ENCODE measurements at places on chromosomes 1 and 21.

- no peak for DNase-seq
Measured at GRCh38 chr1:5640845-5641244, 351.4 kb downstream of the NPHP4 start.

GRCh38 chr1:100893718-100894117, 924 bp downstream of the EXTL2 start:
- DNase-seq, result no peak

DNA sequence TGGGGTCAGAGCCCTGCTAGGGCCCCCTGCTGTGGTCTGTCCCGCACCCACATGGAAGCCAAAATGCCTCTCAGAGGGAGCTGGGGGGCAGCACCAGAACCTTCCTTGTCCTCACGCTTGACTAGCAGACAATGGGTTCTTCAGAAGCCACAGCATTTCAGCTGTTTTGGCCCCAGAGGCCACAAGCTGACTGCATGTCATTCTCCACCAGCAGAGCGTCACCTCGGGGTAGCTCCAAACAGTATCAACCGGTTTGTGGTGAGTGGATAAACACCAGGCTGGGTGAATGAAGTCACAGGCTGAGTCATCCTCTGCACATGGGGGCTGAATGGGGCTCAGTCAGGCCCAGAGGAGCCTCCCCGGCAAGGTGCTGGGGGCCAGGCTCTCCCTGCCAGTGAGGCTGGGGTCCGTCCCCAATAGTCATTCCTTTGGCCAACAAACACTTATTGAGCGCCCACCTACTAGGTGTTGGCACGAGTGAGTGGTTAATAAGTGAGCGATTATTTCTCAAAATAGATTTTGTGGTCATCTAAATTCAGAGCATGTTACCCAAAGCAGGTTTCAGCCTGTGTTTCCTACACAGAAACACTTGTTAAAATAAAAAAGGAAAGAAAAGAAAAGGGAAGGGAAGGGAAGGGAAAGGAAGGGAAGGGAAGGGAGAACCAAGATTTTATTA, 9.1 kb downstream of the OLIG1 start:
- peak; percentile 29 for DNase-seq

DNA sequence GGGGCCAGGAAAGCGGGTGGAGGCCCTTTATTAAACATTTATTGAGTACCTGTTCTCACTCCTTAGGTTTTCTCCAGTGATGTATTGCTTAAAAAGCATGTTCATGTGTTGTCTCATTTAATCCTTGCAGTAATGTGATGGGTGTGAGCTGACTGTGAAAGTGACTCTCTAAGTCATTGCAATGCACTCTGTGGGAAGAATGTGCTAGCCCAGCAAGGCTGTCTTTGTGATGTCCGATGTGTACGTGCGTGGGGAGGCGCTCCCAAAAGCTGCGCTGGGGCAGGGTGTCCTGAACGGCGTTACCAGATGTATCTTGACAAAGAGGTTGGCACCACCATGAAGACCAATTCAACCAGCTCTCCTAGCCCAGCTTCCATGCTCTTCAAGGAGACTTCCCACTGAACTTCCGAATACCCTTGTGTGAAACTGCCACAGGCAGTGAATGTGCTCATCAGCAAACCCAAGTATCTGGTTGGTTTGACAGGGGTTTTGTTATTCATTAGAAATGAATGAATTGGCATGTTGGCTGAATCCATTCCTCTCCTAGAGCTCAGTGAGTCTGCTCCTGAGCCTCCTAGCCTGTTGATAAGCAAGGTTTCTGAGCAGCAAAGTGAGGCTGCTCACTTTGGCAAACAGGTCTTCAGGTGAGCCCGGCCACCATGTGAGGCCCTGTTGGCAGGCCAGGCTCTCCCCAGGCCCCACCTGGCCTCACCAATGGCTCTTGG, 28.0 kb downstream of the NUAK2 start:
- DNase-seq, result no peak

GRCh38 chr1:77759071-77760028, at the start of gene USP33:
Gene USP33 (minus strand): TSS chr1:77759852. CDS start chr1:77741697, 18,155 bp downstream.
- DNase-seq, result peak; percentile 90

GRCh38 chr1:58064166-58064565, 482.4 kb downstream of the OMA1 start:
- DNase-seq, result no peak

DNA sequence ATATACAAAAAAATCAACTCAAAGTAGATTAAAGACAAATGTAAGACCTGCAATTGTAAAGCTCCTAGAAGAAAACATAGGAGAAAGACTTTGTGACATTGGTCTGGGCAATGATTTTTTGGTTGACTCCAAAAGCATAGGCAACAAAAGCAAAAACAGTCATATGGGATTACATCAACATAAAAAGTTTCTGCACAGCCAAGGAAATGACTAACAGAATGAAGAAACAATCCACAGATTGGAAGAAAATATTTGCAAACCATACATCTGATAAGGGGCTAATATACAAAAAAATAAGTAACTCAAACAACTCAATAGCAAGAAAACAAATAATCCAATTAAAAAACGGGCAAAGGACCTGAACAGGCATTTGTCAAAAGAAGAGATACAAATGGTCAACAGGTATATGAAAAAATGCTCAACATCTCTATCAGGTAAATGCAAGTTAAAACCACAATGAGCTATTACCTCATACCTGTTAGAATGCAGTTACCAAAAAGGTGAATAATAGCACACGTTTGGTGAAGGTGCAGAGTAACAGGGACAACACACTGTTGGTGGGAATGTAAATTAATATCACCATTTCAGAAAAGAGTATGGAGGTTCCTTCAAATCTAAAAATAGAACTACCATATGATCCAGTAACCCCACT, 173.7 kb upstream of the COA6 start:
- no peak for DNase-seq

DNA sequence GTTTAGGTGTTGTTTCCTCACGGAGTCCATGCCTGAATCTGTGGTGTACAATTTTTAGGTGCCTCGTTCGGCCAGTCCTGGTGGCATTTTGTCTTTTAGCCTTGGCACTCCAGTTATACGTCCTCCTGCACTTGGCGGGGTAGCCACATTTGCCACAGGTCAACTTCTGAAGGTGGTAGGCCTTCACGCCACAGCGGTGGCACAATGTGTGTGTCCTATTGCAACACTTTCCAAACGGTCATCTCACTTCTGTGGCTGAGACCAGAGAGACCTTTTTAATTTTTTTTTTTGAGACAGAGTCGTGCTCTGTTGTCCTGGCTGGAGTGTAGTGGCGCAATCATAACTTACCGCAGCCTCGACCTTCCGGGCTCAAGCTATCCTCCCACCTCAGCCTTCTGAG, 49.1 kb downstream of the CAMTA1 start:
- DNase-seq, result no peak

GRCh38 chr1:204087893-204088528, 15.1 kb downstream of the SOX13 start:
- no peak for DNase-seq

GRCh38 chr1:17735348-17735747, 19.8 kb upstream of the ACTL8 start:
- no peak for DNase-seq

- no peak for DNase-seq
Measured at GRCh38 chr1:228803421-228803820, 68.1 kb downstream of the RHOU start.

DNA sequence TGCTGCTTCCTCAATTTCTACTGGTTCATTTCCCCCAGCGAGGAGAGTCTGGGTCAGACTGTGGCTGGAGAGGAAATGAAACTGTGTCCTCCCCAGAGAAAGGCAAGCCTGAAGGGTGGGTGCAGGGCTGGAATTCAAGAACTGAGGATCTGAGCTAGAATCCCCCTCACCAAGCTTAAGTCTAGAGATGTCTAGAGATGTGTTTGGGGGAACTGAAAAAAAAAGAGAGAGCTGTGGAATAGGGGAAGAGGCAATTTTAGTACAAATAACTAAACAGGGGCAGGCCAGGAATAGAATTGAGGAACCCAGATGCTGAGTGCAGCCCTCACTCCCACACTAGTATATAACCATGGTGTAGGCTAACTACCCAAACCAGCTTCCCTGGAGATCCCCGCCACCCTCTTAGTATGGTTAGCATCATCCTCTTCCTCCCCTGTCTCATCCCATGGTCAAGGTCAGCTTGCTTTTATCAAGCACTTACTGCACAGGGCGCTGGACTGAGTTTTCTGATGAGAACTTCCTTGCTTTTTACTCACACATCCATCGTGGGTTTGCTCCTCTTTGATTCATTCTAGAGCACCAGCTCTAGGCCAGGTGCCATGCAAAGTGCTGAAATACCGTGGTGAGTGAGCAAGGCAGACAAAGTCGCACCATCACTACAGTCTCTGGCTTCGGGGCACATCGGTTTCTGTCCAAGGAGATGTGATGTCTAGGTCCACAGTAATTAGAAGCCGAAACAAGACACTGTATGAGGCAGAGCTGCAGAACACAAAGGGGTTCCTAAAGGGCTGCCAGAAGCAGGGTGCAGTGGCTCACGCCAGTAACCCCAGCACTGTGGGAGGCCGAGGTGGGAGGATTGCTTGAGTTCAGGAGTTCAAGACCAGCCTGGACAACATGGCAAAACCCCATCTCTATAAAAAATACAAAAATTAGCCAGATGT, 112.9 kb upstream of the IPO9 start:
- DNase-seq, result no peak

DNA sequence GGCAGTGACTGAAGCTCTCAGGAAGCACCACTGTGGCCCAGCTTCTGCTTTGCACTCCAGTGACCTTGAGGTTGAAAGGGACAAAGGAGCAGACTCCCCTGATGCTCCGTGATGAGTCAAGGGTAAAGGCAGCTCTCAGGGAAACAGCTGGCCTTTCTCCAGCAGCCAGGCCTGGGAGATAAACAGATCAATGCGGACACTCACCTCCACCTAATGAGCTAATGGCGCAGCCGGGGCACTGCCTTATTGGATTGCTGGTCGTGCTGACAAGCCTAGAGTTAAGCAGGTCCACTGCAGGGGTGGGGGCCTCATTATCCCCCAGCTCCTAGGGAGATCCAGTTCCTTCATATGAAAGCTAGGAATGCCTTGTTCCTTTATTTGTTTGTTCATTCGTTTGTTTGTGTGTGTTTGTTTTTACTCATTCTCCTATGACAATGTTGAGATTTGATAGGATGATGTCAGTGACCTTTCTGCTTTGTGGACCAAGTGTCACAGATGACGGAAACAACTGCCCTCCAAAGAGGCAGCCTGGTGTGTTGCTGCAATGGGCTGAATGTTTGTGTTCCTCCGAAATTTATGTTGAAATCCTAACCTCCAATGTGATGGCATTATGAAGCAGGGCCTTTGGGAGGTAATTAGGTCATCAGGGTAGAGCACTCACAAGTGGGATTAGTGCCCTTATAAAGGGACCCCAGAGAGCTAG, 141.4 kb upstream of the BEND5 start:
- DNase-seq, result no peak

DNA sequence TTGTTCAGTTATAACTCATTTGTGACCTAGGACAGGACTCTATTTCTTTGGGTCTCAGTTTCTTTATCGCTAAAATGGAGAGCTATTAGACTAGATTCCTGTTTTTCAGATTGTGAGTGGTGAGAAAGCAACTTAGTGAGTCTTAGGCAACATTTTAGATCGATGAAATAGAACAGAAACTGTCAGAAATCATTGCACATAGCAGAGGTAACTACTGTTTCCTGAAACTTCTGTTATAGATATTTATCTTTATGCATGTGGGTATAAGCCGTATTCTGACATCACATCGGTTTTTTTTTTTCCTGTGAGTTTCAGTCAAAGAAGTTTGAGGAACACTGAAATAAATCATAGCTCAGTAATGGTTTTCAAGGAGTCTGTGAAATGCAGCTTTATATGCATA, 42.1 kb upstream of the DNAJC6 start:
- DNase-seq, result no peak

Data from right forelimb (tissue), 1 donor.